Stimulated activated CD4-positive, alpha-beta T cell treated with anti-CD3 and anti-CD28 coated beads, Interleukin-4, amount 100 ng/mL, for 1 hour (primary cell): ENCODE measurements at places on chromosomes 13 and 19.

DNA sequence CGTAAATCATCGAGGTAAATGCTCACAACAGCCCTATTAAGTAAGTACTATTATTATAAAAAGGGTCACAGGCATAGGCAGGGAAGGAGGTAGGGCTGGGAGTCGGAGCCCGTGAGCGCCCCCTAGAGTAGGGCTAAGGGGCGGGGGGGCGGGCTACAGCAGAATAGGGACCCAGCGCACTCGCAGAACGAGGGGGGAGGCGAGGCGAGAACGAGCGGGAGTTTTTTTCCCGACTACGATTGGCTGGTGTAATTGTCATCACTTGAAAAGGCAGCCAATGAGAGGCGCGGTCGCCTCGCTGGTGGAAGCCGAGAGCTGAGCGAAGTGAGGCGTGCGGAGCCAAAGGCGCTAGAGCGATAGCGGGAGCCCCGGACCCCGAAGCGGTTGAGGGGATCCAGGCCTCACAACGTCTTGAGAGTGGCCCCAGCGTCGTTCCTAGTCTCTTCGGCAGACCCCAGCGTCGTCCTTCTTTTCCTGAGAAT lies 24.2 kb downstream of the KEAP1 start:
- peak; percentile 87 for DNase-seq

DNA sequence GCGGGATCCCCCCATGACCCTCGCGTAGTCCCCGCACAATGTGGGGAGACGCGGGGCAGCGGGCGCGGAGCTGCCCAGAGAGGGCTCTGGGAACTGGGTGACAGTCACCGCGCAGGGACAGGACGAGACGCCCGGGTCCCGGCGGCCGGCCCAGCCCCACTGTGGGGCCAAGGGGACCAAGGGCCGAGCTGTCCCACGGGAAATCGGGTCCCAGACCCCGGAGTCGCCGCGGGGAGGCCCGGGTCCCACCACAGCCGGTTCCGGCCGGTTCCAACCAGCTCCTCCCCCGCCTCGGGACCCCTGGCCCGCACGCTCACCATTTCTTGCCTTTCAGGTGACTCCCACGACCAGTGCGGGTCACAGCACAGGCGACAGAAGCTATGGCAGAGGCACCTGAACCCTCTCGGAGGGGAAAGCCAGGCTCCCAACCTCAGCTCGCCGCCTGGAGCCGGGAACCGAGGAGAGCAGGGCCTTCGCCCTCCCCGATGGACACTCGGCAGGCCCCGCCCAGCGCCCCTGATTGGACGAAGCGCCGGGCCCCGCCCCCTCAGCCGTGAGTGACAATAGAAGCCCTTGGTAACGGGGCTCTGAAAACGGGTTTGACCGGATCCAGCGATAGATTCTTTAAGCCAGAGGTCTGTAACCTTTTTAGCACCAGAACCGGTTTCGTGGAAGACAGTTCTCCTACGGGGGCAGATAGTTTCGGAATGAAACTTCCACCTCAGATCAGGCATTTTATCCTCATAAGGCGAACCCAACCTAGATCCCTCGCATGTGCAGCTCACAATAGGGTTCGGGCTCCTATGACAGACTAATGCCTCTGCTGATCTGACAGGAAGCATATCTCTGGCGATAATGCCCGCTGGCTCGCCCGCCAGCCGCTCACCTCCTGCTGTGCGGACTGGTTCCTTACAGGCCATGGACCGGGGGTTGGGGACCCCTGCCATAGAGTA lies at the start of gene ZNF433:
Gene ZNF433 (minus strand): TSS at position 460 of the 953 bp plus-strand sequence. CDS start 140 bp downstream, at position 320.
- DNase-seq = peak; percentile 81

- no peak for DNase-seq
Observed at GRCh38 chr13:95153647-95154412, 147.4 kb downstream of the ABCC4 start.

- no peak for DNase-seq
Observed at GRCh38 chr19:44685877-44686276, 13.1 kb upstream of the CEACAM16 start.

GRCh38 chr13:62910541-62911060 lies 1495.0 kb upstream of the PCDH20 start:
- no peak for DNase-seq

GRCh38 chr13:40341096-40341471 lies 325.4 kb downstream of the FOXO1 start:
- no peak for DNase-seq

GRCh38 chr13:21176982-21177284 lies 475 bp downstream of the MRPL57 start:
- peak; percentile 45 for DNase-seq

- DNase-seq = no peak
Observed at GRCh38 chr19:33052352-33052972, 12.2 kb downstream of the RHPN2 start.

DNA sequence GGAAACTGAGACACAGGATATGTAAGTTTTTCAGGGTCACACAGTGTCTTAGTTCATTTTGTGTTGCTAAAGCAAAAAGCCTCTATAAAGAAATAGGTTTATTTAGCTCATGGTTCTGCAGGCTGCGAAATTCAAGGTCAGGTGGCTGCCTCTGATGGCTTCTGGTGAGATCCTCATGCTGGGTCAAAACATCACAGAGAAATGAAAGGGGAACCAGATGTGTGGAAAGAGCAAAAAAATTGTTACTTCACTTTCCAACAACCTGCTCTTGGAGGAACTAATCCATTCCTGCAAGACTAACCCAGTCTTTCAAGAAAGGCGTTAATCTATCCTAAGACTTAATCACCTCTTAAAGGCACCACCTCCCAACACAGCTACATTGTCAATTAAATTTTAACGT lies 64.2 kb upstream of the UBL3 start:
- DNase-seq = no peak

DNA sequence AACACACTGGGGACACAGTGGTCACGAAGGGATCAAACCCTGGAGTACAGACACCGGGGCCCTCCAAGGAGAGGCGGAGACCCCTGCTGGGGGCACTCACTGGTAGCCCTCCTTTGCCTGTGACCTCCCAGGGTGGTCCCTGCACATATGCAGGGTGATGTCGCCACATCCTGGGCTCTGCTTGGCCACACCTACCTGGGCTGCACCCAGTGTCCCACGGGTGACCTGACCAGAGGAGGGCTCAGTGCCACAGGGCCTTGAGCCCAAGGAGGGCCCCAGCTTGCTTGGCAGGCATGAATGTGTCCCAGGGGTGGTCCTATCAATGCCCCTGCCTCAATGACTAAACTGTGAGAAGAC lies 4.1 kb downstream of the PCID2 start:
- DNase-seq = no peak

GRCh38 chr13:44293374-44293773 lies 80.2 kb upstream of the SERP2 start:
- DNase-seq = no peak

GRCh38 chr19:9054765-9055164 lies 32.1 kb upstream of the OR1M1 start:
- no peak for DNase-seq

DNA sequence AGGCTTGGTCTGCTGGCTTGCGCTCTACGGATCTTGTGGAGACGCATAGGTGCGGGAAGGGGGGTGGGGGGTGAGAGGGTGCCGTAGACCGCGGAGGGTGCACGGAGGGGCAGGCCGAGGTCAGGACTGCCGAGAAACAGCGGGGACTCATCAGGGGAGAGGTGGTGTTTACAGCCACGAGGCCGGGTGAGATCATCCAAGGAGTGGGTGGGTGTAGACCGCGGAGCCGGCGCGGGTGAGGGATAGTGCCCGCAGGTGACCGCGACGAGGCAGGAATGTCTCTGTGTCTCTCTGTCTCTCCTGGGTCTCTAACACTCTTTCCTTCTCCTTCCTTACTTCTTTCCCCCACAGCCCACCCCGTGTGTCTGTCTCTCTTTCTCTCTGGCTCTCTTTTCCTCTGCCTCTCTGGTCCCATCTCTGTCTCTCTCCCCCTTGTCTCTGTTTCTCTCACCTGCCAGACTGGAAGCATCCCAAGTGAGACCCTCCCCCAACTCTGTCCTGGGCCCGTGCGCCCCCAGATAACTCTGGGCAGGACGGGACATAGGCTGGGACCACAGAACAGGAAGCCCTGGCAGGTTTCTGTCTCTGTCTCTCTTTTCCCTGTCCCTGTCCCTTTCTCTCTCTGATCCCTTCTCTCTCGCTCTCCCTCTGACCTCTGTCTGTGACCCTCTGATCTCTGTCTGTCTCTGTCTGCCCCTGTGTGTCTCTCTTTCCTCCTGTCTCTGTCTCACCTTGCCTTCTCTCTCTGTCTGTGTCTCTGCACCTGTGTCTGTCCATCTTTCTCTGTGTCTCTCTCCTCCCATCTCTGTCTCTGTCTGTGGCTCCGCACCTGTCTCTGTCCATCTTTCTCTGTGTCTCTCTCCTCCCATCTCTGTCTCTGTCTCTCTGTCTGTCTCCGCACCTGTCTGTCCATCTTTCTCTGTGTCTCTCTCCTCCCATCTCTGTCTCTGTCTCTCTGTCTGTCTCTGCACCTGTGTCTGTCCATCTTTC lies 1.8 kb upstream of the KLK4 start:
- DNase-seq = no peak

DNA sequence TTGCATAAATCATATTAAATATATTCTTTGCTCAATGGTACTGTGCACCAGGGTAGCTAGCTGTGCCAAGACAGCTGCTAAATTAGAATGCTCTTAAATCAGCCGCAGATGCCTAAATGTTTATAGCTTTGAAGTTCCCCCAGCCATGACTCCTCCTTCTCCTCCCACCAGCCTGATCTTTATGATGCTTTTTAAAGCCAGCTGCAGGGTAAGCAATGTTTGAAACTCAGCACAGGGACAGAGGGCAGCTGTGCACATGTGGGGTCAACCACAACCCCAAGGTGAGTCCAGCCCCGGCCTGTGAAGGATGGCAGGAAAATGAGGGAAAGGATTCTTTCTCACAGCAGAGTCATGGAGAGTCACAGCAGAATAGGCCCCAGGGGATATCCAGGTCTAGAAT lies 635.7 kb downstream of the UQCRFS1 start:
- DNase-seq = no peak

DNA sequence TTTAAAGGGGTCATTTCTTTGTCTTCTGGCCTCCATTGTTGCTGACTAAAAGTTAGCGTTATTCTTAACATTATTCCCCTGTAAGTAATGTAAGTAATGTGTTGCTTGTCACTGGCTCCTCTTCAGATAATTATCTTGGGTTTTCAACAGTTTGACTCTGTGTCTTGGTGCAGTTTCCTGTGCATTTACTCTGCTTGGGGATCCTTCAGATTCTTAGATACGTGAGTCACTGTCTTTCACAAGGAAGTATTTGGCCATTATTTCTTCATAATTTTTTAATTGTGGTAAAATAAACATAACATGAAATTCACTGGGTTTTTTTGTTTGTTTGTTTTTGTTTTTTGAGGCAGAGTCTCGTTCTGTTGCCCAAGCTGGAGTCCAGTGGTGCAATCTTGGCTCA lies 13.5 kb upstream of the OR7D2 start:
- no peak for DNase-seq

DNA sequence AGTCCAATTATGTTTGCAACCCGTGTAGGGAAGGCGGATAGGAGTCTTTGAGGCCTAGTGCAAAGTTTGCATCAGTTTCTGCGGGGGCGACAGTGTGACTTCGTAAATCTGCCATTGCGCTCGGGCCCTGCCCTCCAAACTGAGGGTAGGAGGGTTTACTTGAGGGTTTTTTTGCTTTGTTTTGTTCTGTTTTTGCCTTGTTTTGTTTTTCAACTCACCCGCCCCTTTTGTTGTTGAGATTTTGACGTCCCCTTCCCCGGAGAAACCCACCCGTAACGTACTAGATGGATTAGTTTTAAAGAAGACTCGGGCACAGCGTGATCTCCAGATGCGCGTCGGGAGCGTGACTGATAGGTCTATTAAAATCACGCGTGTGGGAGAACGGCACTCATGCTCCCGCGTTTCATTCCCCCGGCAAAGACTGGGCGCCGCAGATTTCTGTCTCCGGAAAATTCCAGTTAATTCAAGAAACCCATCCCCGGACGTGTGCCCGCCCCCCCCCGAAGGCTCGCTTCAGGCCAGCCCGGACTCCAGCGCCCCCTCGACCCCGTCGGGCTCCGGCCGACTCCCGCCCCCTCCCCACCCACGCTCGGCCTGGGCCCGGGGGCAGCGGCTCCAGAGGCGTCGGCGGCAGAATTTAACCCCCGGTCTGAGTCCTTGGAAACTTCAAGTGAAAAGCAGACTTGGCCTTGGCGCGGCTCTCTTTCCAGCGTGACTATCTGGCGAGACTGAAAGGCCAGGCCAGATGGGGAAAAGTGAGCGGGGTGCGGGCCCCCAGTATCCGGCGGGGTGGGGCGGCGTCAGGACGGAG lies 5.0 kb downstream of the SOX1 start:
- no peak for DNase-seq

GRCh38 chr19:31818798-31819105 lies 469.5 kb upstream of the TSHZ3 start:
- no peak for DNase-seq

- no peak for DNase-seq
Observed at GRCh38 chr13:40103864-40104263, 448.4 kb downstream of the COG6 start.

- peak; percentile 81 for DNase-seq
Observed at GRCh38 chr19:4327252-4327876, 11.3 kb downstream of the STAP2 start.

- DNase-seq = no peak
Observed at GRCh38 chr19:7907122-7907521, 3.4 kb downstream of the MAP2K7 start.

- no peak for DNase-seq
Observed at GRCh38 chr13:37014609-37015008, 14.0 kb downstream of the EXOSC8 start.
